ENCODE measurements at places on chromosomes 11 and 22. TPM values are rescaled to one million over a fixed set of nuclear protein-coding genes. Genes with fewer than 3 reads are reported as not detected.

The MUC5AC gene
- total RNA-seq, result not detected

- DNase-seq, result no peak
- no peak overlapping the region for H3K4me3 ChIP-seq
- no peak overlapping the region for H3K27ac ChIP-seq
- peaks cover 24% of the 10 kb centered on the region for H3K36me3 ChIP-seq
- H3K27me3 ChIP-seq, result no peaks in the 10 kb centered on the region
- H3K4me1 ChIP-seq, result no peaks in the 10 kb centered on the region
These were observed 26.6 kb downstream of the HPS5 start for GRCh38 chr11:18295316-18295715.

GRCh38 chr11:28383456-28383855, 275.3 kb downstream of the METTL15 start:
- H3K27ac ChIP-seq, result no peak overlapping the region
- H3K4me1 ChIP-seq, result no peaks in the 10 kb centered on the region

The OR10G7 gene
- total RNA-seq, result not detected

The TMPRSS4 gene
- 0.08 TPM for total RNA-seq

- H3K27ac ChIP-seq, result no peak overlapping the region
- H3K4me1 ChIP-seq, result no peaks in the 10 kb centered on the region
- no peak overlapping the region for H3K4me3 ChIP-seq
- DNase-seq, result no peak
- H3K36me3 ChIP-seq, result no peaks in the 10 kb centered on the region
These were observed 588.1 kb downstream of the NELL1 start for GRCh38 chr11:21257461-21257860.

GRCh38 chr11:134126217-134126822, 57.4 kb downstream of the JAM3 start:
- no peak overlapping the region for H3K27ac ChIP-seq
- no peaks in the 10 kb centered on the region for H3K27me3 ChIP-seq
- no peaks in the 10 kb centered on the region for H3K4me1 ChIP-seq
- no peak overlapping the region for H3K4me3 ChIP-seq
- DNase-seq, result no peak

The THY1 gene
- 0.51 TPM for total RNA-seq

The ASPHD2 gene
- 0.17 TPM for total RNA-seq

GRCh38 chr11:96580476-96581040, 190.7 kb downstream of the JRKL start:
- no peak overlapping the region for H3K4me3 ChIP-seq
- H3K36me3 ChIP-seq, result no peaks in the 10 kb centered on the region
- no peak for DNase-seq

GRCh38 chr11:64723907-64724862, 1.2 kb upstream of the NRXN2 start:
- H3K36me3 ChIP-seq, result no peaks in the 10 kb centered on the region
- H3K27me3 ChIP-seq, result peaks cover 2% of the 10 kb centered on the region
- H3K4me3 ChIP-seq, result no peak overlapping the region
- peaks cover 39% of the 10 kb centered on the region for H3K4me1 ChIP-seq

The NECTIN1 gene
- 6.1 TPM for total RNA-seq

The ARVCF gene
- 41.6 TPM for total RNA-seq

The CPT1B gene
- total RNA-seq, result 3.0 TPM
